ENCODE measurements at places on chromosomes 16 and 17.

- no peak for DNase-seq
Measured at GRCh38 chr16:12891836-12892235, 9.6 kb upstream of the SHISA9 start.

DNA sequence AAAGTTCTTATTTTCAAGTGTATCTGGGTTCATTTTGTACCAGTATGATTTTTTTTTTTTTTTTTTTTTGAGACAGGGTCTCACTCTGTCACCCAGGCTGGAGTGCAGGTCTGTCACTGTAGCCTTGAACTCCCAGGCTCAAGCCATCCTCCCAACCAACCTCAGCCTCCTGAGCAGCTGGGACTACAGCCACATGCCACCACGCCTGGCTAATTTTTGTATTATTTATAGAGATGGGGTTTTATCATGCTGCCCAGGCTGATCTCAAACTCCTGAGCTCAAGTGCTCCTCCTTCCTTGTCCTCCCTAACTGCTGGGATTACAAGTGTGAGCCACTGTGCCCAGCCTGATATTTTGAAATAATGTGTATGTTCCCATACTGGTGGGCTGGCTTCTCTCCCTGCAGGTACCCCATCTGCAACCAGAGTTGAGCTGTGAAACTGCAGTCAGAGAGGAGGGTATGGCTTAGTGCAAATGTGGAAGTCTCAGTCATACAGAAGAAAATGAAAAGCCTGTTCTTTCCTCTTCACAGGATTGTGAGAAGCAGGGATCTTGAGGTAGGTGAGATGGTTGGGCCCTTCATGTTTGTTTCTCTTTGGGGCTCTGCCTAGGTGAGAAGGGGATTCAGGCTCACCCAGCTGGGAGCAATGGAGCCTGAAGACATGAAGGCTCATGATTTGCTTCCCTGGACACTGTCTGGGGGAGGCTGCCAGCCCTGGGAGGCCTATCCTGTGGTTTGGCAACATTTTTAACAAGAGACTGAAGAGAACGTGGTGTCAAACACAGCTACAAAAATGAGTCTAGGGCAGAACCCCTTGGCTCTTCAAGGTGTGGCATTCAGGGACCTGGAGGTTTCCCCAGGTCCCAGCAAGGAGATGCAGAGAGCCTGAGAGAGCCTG is 41.3 kb upstream of the SIAH1 start:
- DNase-seq: no peak

DNA sequence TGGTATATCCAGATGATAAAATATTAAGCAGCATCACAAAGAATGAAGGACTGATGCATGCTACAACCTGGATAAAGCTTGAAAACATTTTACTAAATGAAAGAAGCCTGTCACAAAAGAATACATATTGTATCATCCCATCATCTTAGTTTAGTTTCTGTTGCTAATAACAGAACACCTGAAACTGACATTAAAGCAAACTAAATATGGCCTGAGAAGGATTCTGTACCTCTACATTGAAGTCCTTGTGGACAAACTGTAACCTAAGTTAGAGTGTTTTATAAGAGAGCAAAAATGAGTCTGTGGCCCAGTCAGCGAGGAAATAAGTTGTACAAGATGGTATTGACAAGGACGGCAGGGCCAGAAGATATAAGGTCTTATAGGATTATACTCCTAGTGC is 261.0 kb upstream of the CPHXL start:
- no peak for DNase-seq

GRCh38 chr17:74618451-74618850 is 5.1 kb downstream of the CD300E start:
- DNase-seq: no peak

- DNase-seq: no peak
Measured at GRCh38 chr16:79081297-79082066, 519.1 kb downstream of the MAF start.

All from K562 (cell line).